ENCODE measurements at places on chromosomes 12 and 14.
A peak's percentile ranks its signal among the peaks of the same experiment; 100 is the strongest.

DNA sequence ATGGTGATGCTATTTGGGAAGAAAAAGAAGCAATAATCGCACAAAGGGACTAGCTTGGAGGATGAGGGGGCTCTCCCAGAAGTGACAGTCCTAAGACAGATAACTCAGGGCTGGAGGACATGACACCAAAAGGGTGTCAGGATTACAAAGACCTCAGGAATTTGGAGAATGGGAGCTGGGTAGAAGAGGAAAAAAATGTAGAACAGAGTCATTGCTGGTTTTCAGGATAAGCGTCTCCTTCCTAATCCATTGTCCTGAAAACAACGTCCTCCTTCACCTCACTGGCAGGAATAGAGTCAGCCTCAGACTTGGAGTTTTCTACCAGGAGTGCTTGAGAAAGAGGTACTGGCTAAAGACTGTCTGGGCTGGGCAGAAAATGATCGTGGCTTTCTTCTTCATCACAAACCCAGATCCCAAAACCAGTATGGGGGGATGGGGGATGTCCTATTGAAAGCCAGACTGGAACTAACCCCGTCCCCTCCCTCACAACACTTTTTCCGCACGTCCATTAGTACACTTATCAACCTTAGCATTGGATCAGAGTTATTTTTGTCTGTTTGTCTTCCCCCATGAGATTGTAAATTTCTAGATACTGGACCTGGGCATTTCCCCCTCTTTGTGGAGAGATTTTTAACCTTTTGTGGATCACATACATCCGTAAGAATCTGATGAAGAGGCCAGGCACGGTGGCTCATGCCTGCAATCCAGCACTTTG lies 14.3 kb downstream of the B4GALNT3 start:
- no peak for DNase-seq

DNA sequence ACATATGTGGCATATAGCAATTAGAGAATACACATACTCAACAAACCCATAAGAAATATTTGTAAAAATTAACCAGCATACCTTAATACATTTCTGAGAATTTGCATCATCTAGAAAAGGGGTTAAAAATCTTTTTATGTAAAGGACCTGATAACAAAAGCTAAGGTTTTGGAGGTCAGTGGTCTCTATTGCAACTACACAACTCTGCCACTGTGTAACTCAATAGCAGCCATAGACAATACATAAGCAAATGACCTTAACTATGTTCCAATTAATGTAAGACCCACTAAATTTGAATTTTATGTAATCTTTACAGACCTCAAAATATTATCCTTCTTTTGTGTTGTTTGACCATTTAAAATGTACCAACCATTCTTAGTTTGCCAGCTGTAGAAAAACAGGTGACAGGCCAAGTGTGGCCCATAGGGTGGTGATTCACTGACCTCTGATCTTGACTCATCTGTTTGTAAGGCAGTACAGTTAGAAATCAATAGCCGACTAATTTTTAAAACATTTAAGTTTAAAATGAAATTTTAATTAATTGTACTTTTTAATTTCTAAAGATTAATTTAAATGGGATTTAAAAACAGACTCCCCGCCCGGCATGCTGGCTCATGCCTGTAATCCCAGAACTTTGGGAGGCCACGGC lies 7.4 kb upstream of the EPS8 start:
- DNase-seq: no peak

DNA sequence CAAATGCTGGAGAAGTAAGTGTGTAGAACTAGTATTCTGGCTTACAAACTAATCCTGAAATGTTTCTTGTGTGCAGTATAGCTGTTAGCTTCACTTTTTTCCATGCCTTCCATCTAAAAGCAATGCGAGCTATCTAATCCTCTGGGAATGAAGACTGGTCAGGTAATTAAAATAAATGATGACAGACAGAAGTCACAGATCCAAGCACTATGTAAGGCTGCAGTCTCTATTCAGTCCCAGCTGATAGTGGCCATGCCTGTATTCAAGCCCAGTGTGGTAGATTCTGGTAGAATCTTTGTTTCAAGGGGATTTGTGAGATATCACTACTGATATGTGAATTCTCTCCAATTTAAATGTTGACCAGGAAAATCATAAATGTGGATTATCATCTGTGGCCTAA lies 637.2 kb downstream of the TMTC2 start:
- no peak for DNase-seq

DNA sequence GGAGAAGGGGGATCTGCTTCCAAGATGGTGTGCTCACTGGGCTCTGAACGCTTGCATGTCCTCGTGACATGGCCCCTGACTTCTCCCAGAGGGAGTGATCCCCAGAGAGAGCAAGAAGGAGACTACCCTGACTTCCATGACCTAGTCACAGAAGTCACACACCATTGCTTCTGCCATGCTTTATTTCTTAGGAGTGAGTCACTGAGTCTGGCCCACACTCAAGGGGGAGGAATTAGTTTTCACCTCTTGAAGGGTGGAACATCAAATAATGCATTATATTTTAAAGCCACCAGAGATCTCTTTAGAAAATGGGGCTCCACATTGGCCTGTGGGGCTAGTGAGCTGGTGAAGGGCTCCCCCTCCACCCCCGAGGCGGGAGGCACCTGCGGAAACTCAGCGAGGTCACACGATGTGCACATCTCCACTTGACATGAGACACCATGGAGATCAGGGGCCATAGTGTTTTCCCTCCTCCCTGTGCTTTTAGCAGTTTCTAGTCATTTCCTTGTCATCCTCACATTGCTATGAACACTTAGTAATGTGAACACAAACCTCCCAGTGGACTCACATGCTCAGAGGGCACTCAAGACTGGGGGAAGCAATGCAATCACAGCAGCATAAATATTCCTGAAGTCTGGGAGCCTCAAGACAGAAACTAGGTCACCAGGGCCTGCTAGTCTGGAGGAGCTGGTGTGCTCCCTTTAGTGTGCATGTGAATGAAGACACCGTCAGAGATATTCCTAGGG lies 87.4 kb upstream of the FZD10 start:
- no peak for DNase-seq

- DNase-seq: no peak
Measured at GRCh38 chr12:109666068-109666467, 47.6 kb upstream of the FAM222A start.

- no peak for DNase-seq
Measured at GRCh38 chr14:68690089-68690958, 102.5 kb downstream of the ZFP36L1 start.

DNA sequence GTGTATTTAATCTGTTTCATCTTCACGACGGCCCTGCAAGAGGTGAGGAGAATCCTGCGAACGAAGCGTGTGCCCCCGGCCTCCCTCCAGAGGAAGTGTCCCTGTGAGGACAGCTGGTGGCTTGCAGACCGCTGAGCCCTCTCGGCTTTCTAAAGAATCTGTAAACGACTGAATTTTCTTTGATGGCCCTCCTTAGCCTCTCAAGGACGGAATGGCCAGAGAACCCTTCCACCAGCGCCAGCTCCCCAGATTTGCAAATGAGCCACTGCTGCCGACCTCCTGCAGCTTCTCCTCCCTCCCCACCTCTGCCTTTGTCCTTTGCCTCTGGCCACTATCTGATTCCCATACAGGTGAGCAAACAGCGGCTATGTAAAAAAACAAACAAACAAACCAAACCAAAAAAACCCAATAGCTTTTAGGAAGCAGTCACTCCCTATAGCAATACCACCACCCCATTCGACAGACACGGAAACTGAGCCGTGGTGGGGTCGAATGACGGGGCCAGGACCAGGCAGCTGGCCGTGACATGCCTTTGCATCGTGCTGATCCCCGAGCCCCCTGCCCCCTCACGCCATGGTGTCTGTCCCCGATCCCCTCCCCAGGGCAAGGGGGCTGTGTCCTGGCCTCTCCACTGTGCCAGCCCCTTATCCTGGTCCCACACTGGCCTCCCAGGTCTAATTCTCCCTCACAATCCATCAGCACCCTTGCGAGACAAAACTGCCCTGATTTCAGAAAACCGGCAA lies 23.6 kb downstream of the RFLNA start:
- DNase-seq: no peak

DNA sequence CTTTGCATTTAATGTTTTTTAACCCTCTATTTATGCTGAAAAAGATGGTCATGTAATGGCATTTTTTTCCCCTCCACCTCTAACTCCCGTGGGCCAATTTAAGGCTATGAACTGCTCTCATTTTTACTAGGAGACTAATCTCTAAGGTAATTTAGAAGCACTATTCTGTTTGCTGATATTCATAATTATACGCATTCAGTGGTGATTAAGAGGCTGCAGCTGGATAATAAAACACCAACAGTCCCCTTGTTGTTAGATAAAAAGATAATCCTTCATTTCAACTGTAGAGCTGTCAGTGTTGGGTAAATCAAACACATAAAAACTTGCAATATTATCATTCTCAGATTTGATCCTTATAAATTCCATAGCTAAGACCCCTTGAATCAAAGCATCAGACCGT lies 8.9 kb downstream of the MYO1H start:
- no peak for DNase-seq

DNA sequence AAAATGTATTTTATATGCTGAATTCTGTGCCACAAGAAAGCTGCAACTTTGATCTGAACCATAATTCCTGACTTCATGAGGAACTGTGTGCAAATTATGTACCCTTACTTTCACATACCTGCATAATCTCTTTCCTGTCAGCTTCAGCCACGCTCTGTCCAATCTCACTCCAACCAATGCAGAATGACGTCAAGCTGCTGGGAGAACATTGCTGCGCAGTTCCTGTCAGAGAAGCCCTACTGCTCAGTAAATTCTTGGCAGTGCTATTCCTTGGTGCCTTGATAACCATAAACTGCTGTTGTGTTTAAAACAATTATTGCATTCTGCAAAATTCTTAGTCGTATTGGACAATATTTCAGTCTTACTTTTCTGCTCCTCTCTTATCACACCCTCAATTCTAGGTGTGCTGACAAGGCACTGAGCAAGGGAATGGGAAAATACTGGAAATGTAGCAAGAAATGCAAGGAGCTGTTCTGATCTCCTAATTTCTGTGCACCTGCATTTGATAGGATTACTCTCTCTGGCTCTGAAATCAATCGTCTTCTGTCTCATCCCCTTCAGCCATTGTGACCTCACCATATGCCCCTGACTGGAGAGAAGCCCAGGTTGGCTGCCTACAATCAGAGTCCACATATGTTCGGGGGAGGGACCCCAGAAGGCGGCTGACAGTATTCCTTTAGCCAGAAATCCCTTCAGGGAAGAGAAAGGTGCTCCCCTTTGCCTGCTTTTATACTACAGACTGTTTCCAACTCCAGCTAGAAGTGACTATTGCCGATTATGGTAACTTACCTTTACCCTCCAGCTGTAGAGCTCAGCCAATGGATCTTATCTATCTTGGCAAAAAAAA lies 274.9 kb upstream of the NOVA1 start:
- DNase-seq: peak; percentile 92

DNA sequence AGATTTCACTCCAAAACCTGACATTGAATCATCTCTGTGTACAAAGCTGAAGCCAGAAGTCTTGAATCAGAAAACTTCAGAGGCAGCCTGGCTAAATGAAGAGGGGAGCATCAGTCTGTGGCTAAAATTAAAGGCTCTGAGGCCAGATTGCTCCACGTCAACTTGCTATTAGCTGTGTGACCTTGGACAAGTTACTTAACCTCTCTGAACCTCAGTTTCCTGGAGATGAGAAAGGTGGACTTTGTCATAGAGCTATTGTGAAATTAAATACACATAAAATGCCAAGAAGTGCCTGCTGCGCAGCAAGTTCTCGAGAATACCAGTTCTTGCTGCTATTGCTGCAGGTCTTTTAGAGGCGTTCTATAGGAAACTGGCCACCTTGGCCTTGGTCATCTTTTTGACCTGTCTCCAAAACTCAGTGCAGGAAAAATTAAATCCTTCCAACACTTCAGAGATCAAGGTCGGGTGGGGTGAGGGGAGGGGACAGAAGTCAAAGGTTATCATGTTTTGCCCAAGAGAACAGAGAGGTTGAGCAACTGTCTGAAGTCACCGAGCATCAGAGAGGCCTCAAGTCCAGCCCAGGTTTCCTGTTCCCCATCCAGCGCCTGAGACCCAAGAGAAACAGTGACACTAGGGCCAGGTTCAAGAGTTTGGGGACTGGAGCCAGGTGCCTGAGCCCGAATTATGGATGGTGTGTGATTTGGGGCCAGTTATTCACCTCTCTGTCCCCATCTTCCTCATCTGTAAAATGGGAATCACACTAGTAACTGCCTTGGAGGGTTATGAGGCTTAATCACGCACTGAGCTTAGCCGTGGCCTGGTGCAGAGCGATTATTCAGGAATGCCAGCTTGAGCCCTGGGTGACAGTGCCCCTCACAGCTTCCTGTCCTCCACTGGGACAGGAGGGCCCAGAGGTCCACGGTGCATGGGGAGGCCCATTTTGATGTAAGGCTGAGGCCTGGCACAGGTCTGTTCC lies 1.1 kb downstream of the SERPINA1 start:
- DNase-seq: no peak

GRCh38 chr12:132105467-132105866 lies 38.7 kb downstream of the DDX51 start:
- DNase-seq: no peak

DNA sequence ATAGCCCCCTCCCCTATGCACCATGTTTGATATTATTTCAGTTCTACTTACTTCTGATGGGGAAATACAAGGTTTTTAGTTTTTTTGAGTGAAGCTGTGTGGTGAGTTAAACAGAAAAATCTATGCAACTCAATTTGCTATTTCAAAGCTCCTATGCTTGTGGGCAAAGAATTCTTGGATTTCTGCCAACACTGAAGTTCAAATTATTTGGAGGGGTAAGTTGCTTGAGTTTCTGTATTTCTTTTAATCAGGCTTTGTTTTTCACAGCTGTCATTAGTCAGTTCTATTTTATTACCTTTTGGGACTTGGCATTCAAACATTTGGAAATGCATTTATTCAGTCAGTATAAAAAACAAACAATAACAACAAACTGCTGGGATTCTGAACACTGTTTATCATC lies 407.5 kb upstream of the MGAT4C start:
- DNase-seq: no peak

GRCh38 chr12:105882404-105882803 lies 256.4 kb downstream of the NUAK1 start:
- no peak for DNase-seq

- DNase-seq: no peak
Measured at GRCh38 chr12:26723379-26724308, 109.3 kb downstream of the ITPR2 start.

GRCh38 chr12:110234755-110235154 lies 46.3 kb upstream of the ATP2A2 start:
- DNase-seq: no peak

- DNase-seq: peak; percentile 69
Measured at GRCh38 chr14:77143071-77143470, 1.5 kb upstream of the ZDHHC22 start.

DNA sequence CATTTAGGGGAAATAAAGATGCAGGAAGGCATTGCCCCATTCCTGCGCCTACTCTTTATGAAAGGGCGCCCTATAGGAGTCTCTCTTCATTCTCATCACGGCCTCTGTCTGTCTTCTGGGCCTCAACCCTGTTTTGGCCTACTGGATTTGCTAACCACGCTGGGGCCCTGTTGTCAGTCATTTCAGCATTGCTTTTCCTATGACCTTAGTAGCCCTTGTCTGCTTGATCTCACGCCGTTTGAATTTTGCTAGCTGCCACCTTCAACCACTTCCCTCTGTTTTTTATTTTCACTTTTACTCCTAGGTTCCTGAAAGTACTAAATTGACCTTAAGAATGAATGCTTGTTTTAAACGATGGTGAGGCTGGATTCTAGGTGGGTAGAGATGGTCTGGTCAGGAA lies 139.0 kb downstream of the SYNE2 start:
- no peak for DNase-seq
